ENCODE measurements at places on chromosomes 4 and X. TPM values are rescaled to one million over a fixed set of nuclear protein-coding genes. Genes with fewer than 3 reads are reported as not detected.

DNA sequence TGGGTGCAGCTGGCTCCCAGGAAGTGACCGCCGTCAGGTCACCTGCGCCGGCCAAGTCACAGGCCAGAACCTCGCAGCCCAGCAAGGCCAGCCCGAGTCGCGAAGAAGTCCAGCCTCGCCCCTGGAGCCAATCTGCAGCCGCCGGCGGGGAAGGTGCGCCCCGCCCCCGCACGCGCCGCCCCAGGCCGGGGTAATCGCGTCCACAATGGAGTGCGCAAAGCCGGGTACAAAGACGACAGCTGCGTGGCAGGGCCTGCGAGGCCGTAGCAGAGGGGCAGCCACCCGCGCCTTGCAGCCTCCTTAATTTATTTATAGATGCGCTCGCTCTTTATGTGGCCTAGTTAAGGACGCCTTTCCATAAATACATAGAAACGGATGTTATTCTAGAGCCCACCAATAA lies 139.4 kb upstream of the CPEB2 start:
- no peaks in the 10 kb centered on the region for H3K36me3 ChIP-seq
- H3K27me3 ChIP-seq = no peaks in the 10 kb centered on the region
- peak overlapping the region; percentile 26 for H3K4me3 ChIP-seq
- peaks cover 44% of the 10 kb centered on the region for H3K4me1 ChIP-seq

Gene G3BP2
- total RNA-seq = 94.6 TPM

DNA sequence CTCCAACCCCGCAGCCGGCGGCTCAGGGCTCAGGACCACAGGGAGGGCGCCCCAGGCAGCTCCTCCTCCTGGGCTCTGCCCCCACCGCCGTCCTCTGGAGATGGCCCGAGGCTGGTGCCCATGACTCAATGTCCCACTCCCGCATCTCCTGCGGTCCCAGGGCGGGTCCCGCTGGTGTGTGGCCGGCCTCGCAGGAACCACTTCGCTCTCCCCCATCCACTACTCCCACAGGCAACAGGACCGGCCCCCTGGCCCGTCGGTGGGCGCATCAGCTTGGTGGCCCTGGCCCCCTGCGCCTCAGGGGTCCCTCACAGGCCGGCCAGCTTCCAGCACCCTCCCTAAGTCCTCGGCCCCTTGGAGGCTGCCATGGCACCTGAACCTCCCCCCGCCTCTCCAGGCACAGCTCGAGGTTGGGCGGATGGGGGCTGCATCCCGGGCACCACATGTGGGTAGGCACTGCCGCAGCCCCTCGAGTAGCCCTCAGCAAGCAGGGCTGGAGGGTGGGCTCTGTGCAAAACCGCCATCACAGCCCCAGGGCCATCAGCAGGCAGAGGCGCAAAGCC lies 22.8 kb upstream of the SPON2 start:
- no peaks in the 10 kb centered on the region for H3K27me3 ChIP-seq
- no peak for DNase-seq
- H3K27ac ChIP-seq = peak overlapping the region; percentile 83
- H3K4me3 ChIP-seq = peak overlapping the region; percentile 35
- H3K36me3 ChIP-seq = no peaks in the 10 kb centered on the region

- H3K27me3 ChIP-seq = no peaks in the 10 kb centered on the region
- no peaks in the 10 kb centered on the region for H3K36me3 ChIP-seq
- no peaks in the 10 kb centered on the region for H3K4me1 ChIP-seq
- H3K27ac ChIP-seq = no peak overlapping the region
- DNase-seq = no peak
Measured at GRCh38 chr4:147345662-147346061, 135.2 kb upstream of the EDNRA start.

Gene HSD17B13
- total RNA-seq = 0.83 TPM

DNA sequence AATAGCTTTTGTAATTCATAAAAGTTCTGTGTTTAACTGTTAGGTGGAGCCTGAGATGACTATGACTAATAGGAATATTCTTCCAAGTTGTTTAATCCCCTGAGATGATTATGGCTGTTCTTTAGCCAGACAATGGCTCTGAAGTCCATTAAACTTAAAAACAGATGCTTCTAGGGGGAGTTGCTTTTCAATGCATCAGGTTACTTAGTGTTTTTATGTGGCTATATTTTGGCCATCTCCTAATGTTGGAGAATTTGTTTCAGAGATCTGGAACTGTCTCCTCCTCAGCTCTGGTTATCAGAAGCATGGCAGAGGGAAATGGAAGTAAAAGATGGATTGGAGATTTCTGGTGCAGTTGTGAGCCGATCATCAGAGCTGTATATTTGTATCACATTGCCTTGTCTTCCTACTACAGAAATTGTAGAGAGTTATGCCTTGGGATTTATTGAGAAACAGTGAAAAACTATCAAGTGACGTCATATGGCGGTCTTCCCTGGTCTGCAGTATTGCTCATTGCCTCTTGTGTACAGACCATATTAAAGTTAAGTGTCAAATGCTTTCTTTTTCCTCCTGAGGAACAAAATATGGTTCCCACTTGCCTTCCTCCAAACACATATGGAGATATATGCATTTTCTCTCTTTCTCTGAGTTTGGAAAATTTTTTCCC lies 29.8 kb downstream of the SGMS2 start:
- H3K27ac ChIP-seq = peak overlapping the region; percentile 75
- no peaks in the 10 kb centered on the region for H3K36me3 ChIP-seq
- peaks cover 63% of the 10 kb centered on the region for H3K4me1 ChIP-seq
- H3K27me3 ChIP-seq = no peaks in the 10 kb centered on the region
- peak overlapping the region; percentile 3 for H3K4me3 ChIP-seq

DNA sequence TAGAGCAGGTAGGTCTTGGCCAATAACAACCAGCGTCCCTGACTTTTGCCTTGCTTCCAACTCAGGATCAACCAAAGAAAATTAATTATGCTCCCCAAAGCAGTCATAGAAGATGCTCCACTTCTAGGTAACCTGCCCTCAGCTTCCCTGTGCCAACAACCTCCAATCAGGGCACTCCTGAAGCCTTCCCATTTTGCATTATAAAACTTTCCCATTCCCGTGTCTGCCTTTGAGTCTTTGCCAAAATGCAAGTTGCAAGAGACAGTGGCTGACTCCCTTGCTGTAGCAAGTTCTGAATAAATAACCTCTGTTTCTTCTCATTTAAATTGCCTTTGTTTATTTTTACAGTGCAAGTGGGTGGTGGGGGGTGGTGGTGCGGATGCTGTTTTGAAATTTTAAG lies 418.0 kb downstream of the PACRGL start:
- no peak overlapping the region for H3K4me3 ChIP-seq
- H3K27me3 ChIP-seq = no peaks in the 10 kb centered on the region
- H3K36me3 ChIP-seq = no peaks in the 10 kb centered on the region

GRCh38 chr4:85828027-85828890 lies 353.3 kb downstream of the ARHGAP24 start:
- H3K36me3 ChIP-seq = no peaks in the 10 kb centered on the region
- H3K4me3 ChIP-seq = peak overlapping the region; percentile 39
- no peaks in the 10 kb centered on the region for H3K27me3 ChIP-seq
- H3K4me1 ChIP-seq = peaks cover 28% of the 10 kb centered on the region
- peak overlapping the region; percentile 50 for H3K27ac ChIP-seq
- DNase-seq = no peak

Gene BCAP31
- total RNA-seq = 76.4 TPM

Gene PWWP3B
- 0.13 TPM for total RNA-seq

DNA sequence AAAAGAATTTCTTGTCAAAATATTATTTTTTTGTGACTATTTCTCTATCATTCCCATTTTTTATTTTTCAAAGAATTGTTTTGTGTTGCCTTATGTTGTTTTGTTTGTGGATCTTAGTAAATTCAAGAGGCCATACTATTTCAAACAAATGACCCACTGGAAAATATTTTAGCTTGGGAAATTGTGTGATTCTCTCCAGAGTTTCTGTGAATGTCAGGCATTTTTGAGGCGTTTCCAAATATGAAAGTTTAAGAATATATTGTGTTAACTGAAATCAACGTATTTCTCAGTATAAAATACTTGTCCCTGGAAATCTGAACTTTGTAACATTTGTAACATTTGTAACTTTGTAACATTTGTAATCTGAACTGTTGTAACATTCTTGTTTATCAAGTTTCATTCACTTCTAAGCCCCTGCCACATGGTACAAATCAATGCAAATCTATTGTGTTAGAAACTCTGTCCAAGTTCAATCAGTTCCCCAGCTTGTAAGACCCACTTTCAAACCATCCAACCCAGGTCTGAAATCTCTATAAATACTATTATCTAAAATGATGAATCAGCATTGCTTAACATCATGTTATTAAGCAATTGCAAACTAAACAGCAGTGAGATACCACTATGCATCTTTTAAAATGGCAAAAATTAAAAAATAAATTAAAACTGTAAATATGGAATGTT lies 465.4 kb upstream of the GRID2 start:
- no peaks in the 10 kb centered on the region for H3K36me3 ChIP-seq
- no peak overlapping the region for H3K4me3 ChIP-seq
- H3K4me1 ChIP-seq = no peaks in the 10 kb centered on the region
- H3K27ac ChIP-seq = no peak overlapping the region
- DNase-seq = no peak

- peaks cover 10% of the 10 kb centered on the region for H3K36me3 ChIP-seq
- no peaks in the 10 kb centered on the region for H3K27me3 ChIP-seq
- DNase-seq = no peak
- peak overlapping the region; percentile 92 for H3K27ac ChIP-seq
Measured at GRCh38 chr4:106316773-106317409, 541 bp downstream of the AIMP1 start.

Gene ZMAT1
- 3.0 TPM for total RNA-seq

Gene DRD5
- not detected for total RNA-seq

Gene ATP6AP2
- total RNA-seq = 94.7 TPM

GRCh38 chr4:151797131-151797530 lies 36.3 kb upstream of the GATB start:
- H3K27ac ChIP-seq = no peak overlapping the region
- H3K27me3 ChIP-seq = no peaks in the 10 kb centered on the region
- H3K4me3 ChIP-seq = no peak overlapping the region
- peaks cover 12% of the 10 kb centered on the region for H3K4me1 ChIP-seq
- no peaks in the 10 kb centered on the region for H3K36me3 ChIP-seq

Gene COL25A1
- total RNA-seq = 1.0 TPM

GRCh38 chr4:98181809-98182208 lies 38.5 kb upstream of the STPG2 start:
- DNase-seq = no peak
- H3K4me3 ChIP-seq = no peak overlapping the region
- H3K36me3 ChIP-seq = no peaks in the 10 kb centered on the region
- H3K4me1 ChIP-seq = no peaks in the 10 kb centered on the region

DNA sequence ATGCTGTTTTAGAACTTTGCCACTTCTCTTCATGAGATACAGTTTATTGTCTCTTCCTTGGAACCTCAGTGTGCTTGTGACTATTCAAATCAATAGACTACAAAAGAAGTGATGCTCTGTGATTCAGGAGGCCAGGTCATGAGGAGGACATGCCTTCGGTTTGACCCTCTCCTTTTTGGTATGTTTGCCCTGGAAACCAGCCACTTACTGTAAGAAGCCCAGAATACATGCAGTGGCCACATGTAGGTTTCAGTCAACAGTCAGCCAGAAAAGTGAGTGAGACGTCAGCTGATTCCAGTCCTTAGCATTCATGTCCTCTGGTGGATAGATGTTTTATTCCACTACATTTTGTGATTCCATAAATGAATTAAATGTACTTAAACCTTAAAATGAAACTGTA lies 328.7 kb downstream of the PCDH18 start:
- no peaks in the 10 kb centered on the region for H3K4me1 ChIP-seq
- DNase-seq = no peak
- no peak overlapping the region for H3K27ac ChIP-seq
- H3K4me3 ChIP-seq = no peak overlapping the region

DNA sequence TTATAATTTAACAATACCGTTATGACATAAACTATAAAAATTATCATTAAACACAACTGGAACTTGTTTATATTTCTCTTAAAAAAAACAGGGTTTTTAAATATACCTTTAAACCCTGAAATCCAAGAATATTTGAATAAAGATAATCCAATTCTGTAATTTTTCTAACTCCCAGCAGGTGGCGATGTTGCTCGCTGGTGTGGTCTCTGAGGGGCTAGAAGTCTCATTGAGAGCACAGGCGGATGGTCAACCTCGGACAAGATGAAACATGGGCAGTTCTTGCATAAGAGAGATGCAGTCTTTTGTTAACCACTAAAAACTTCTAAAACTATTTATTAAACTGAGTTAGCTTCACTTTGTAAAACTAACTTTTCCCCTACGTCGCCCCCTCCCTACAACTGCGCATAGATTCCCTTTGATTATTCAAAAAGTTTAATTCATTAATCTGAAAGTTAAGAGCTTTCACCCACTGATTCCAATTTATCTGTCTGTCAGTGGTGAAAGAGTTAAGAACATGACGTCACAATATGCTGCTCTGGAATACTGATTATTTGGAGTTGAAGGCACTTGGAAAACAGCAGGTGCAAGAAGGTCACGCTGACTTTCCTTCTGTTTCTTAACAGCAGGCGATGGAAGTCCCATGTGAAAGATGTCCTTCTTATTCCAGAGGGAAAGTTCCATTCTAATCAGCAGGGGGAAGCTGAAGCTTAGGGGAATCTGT lies 29.5 kb downstream of the DMP1 start:
- DNase-seq = no peak
- no peak overlapping the region for H3K4me3 ChIP-seq
- no peaks in the 10 kb centered on the region for H3K27me3 ChIP-seq
- H3K36me3 ChIP-seq = no peaks in the 10 kb centered on the region
- H3K27ac ChIP-seq = no peak overlapping the region

Gene CXXC4
- 3.1 TPM for total RNA-seq

DNA sequence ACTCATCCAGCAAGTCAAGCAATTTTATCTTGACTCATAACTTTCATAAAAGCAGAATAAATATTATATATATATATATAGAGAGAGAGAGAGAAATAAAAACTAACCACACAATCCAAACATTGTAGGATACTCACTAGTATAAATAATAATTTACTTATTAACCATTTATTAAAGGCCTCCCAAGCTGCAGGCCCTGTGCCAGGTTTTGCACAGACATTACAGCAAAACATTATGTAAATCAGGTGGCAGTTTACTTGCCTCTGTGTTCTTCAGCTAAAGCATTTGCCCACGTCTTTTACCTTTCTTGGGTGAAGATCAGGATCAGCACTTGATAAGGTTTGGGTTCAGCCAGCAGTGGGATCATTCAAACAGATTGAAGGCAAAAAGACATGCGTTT lies 75.6 kb downstream of the CLDN22 start:
- H3K4me1 ChIP-seq = peaks cover 6% of the 10 kb centered on the region
- H3K36me3 ChIP-seq = peaks cover 44% of the 10 kb centered on the region
- H3K27me3 ChIP-seq = no peaks in the 10 kb centered on the region
- H3K4me3 ChIP-seq = no peak overlapping the region
- no peak for DNase-seq

- no peak overlapping the region for H3K27ac ChIP-seq
- no peak overlapping the region for H3K4me3 ChIP-seq
- no peak for DNase-seq
Measured at GRCh38 chr4:10009861-10010500, 11.3 kb downstream of the SLC2A9 start.

Gene BRS3
- total RNA-seq = not detected

Gene MAGEA2B
- not detected for total RNA-seq

DNA sequence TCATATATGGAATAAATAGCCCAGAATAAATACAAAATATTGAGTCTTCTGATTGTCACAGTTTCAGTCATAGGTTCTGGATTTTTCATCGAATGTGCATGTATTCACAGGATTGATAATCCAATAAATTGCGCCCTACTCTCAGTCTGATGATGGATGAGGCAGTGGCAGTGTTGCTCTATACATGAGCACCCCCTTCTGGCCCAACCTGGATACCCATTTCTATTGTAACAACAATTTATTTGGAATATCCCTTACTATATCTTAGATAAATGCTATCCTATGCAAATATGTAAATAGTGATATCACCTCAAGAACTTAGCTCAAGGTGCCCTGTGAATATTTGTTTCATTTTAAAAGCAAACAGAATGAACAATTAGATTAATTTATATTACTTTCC lies 733.7 kb upstream of the PABPC4L start:
- H3K4me3 ChIP-seq = no peak overlapping the region
- H3K36me3 ChIP-seq = no peaks in the 10 kb centered on the region
- H3K27ac ChIP-seq = no peak overlapping the region
- DNase-seq = no peak
- H3K27me3 ChIP-seq = no peaks in the 10 kb centered on the region

Data from esophagus muscularis mucosa (tissue), 4 donors.